ENCODE measurements at places on chromosomes 4 and X. TPM values are rescaled to one million over a fixed set of nuclear protein-coding genes. Genes with fewer than 3 reads are reported as not detected.

Gene TMLHE
- total RNA-seq, result 11.2 TPM

DNA sequence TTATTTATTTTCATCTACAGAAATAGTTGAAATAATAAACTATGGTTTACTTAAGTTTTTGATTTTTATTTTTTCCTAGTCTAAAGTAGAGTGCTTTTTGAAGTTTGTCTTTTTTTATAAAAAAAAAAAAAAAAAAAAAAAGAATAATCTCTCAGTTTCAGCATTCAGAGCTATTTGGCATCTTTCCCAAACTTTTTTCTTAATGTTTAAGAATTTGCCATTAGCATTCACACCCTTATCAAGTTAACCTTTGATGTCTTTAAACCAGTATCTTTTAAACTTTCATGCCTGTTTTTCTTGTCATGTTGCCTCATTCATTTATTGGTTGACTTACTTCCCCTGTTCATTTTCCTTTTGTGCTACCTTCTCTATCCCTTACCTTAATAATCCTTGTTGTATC is 60.9 kb upstream of the FHDC1 start:
- ATAC-seq, result no peak
- H3K27ac ChIP-seq, result no peak overlapping the region
- H3K36me3 ChIP-seq, result peaks cover 49% of the 10 kb centered on the region
- no peak overlapping the region for H3K4me3 ChIP-seq

Gene ANKRD50
- total RNA-seq, result 0.53 TPM

GRCh38 chr4:1614049-1614448 is 70.1 kb downstream of the FAM53A start:
- H3K27ac ChIP-seq, result no peak overlapping the region
- H3K4me3 ChIP-seq, result no peak overlapping the region
- no peaks in the 10 kb centered on the region for H3K27me3 ChIP-seq
- H3K4me1 ChIP-seq, result peaks cover 18% of the 10 kb centered on the region
- H3K36me3 ChIP-seq, result no peaks in the 10 kb centered on the region

Gene TMSB4X
- 6,631 TPM for total RNA-seq

Gene PRSS12
- not detected for total RNA-seq
